NCI-H526 treated with DMSO at 0.1 percent for 48 hours (cell line): ENCODE measurements at places on chromosomes 6 and 20.

GRCh38 chr6:166862287-166862977 is 93.9 kb downstream of the RNASET2 start:
- DNase-seq = peak; percentile 4

DNA sequence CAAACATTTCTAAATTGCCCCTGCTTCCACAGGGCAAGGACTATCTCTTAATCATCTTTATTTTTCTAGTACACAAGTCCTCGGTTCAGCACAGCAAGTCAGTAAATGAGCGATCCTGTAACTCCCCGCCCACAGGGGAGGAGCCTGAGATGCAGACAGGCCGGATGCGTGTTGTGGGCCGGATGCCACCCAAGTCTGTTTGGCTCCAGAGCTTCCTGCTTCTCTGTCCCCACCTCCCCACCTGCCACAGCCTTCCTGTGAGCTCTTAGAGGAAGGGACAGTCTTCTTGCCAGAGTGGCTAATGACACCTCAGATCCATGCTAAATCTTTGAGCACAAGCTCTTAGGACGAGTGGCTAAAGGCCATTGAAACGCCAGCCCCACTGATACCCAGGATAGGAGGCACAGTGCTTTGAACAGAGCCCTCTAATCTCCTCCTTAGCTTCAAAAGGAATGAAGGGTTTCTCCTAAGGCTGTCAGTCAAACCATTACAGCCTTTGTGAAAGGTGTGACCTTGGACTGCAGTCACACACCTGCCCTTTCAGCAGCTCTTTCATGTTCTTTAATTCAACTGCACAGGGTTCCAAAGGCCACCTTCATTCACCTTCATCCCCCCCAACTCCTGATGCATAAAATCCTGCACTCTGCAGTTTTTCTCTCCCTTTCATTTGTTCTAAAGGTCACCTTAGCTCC is 264.3 kb downstream of the TFAP2C start:
- no peak for DNase-seq

DNA sequence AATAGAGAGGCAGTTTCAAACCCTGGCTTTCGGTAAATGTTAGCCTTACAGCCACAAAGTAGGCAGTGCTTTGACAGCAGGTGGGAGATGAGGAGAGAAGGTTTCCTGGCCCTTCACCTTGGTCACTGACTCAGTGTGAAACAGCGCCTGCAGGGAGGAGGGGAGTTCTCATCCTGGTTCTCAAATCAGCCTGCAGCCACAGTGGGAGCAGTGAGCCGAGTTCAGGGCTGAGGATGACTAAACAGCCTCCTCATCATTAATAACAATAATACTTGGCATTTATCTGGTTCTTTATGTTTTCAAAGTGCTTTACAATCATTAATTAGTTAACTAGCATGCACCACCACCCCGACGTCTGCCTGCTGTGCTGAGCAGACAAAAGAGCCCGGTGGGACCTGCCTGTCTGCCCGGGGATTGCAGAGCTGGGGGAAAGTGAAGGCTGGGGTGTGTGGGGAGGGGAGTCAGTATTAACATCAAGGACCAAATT is 59.6 kb downstream of the PRDM1 start:
- no peak for DNase-seq

DNA sequence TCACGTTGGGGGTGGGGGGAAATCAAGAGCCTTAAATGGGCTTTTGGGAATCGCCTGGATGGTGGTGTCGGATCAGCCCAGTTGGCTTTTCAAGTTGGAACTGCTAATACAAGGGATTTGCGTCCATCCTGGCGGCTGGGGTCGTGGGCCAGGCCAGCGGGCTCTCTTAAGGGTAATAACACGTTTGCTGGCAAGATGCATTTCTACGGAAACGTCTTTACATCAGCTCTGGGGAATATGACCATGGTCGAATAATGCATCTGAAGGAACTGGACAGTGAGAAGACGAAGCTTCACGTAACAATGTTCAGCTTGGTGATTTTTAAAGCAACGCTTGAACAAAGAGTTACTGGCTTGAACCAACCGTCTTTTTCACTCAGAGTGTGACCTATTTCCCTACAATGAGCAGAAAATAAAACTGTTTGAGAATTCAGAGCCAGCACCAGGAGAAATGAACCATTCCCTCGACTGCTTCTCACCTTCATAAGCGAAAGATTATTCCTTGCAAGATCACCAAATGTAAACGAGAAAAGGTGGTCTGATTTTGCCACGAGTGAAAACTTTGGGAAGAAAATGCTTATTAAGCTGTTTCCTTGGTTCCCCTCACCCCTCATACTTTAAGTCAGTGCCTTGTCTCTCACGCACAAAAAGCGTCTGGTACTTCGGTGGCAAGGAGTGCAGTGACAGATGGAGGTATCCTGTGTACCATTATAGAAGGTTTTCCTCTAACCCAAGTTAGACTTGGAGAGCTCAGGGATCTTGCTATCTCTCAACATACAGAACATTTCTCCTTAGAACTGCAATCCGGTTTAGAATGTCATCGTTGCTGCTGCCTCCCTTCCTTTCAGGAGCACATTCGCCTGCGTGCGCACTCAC is 1.4 kb upstream of the MARCKS start:
- DNase-seq = peak; percentile 71

GRCh38 chr6:3417473-3417872 is 39.4 kb downstream of the SLC22A23 start:
- DNase-seq = no peak

DNA sequence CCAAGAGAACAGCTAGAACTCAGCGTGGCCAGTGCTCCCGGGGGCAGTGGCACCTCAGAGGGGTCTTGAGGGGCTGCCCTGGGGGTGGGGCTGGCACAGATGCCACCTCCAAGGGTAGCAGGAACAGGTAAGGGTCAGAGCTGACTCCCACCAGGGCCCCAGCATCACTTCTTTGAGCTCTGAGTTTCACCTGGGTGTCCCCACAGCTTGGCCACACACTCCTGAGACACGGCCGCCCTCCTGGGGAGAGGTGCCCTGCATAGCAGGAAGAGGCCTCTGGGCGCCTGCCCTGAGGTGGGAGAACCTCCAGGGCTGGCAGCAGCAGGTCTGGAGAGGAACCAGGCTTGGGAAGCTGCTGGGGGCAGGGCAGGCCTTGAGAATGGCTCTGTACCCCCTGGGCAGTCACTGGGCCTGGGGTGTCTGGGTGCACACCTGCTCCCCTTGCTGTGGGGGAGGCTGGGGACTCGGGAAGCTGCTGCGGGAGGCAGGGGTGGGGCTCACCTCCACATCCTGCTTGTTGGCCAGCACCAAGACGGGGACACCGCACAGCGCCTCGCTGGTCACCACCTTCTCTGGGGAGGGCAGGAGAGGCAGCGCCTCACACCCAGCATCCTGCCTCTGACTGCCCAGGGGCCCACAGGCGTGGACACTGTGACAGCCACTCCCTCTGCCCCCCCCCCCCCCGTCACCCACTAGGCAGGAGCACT is 5.0 kb downstream of the TNFRSF6B start:
- no peak for DNase-seq

GRCh38 chr20:38579219-38579910 is 1.6 kb upstream of the ADIG start:
- DNase-seq = no peak

DNA sequence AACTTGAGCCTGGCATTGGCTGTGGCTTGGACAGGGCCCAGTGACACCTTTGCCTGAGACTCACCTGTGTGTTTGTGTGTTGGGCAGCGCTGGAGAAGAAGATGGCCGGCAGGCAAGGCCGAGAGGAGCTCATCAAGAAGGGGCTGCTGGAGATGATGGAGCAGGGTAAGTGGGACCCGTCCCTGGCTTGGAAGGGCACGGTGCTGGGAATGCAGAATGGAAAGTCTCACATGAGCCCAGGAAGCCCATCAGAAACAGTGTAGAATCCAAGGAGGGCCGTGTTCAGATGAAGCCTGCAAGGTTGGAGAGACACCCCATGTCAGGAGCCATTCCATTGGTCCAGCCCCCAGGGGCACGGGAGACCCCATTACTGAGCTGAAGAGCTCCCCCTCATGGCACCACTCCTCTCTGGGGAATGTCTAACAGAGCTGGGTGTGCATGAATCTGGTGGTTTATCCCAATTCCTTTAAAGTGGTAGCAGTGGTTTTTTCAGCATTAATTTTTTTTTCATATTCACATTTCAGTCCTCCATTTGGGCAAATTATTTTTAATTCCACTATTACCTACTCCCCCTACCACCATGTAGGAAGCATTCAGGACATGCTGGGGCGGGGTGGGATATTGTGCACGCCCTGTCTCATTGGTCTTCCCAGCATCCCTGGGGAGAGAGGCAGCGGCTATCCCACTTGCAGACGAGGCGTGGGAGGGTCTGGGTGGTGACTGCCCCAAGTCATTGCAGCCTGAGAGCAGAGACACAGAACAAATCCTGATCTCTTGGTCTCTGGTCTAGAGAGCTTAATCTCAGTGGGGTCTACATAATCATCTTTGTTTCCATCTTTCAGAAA is 143.6 kb downstream of the PHACTR3 start:
- no peak for DNase-seq

DNA sequence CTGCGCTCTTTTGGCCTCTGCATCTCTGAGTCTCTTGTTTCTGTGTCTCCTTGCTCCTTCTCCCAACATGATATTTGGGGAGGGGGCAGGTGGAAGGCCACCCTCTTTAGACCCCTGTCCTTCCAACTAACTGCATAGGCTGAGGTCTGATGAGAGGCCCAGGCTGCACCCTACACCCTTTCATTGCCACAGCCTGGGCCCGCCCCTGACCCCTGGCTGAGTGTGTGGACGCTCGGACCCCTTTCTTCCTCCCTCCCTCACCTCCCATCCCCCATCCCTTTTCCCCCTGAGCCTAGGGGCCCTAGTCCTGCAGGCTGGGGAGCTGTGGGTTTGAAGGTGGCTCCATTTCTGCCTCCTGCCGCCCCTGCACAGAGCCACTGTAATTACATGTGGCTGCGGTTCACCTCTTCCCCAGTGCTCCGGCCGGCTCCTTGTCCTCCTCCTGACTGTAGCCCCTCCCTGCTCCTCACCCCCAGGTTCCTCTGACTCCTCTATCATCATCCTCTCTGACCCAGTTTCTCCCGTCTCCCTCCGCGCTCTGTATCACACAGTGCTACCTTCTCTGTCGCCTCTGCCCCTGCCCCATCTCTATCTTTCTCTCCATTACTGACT is 6.8 kb downstream of the MDFI start:
- no peak for DNase-seq

DNA sequence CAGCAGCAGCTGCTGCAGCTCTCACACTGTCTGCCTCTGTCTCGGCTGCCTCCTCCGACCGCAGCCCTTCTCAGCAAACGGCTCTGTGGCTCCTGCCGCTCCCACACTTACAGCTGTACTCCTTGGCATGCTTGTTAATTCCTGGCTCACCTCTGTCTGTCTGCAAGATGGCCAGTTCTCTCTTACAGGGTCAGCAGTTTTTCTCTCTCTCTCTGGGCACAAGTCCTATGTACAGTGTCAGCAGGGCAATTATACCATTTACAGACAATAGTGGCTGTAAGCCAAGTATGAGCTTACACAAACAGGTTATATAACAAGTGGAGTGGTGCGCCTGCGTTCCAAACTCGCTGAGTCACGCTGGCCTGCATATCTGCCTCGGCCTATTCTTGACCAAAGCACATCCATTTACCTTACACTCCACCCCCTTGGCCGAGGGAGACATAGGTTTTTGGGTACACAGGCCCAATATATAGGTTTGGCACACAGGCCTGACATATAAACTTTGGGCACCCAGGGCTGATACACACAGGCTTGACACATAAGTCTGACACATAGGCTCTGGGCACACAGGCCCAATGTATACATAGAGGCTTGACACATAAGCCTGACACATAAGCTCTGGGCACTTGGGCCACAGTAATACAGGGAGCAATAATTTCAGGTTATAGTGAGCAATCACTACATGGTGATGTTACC is 4.4 kb downstream of the ZKSCAN3 start:
- no peak for DNase-seq

DNA sequence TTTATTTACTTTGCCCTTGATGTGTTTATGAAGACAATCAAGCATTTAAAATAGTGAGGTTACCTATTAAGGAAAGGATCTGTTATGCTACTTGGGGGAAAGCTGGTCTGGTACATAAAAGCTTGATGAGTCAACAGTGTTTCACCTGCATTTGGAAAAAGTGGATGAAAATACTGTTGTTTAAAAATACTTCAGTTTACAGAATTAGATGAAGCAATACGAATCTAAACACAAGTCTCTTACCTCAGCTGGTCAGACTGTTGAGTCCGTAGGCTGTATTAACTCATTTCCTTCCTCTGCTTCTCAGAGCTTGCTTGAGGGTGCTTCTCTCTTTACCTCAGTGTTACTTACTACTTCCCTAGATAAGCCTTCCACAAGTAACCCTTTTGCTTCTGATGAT is 36.1 kb downstream of the NKX2-4 start:
- no peak for DNase-seq

GRCh38 chr20:34938466-34939163 is 17.0 kb downstream of the GSS start:
- DNase-seq = no peak

- DNase-seq = no peak
Observed at GRCh38 chr6:44327096-44327495, 13.9 kb upstream of the AARS2 start.

DNA sequence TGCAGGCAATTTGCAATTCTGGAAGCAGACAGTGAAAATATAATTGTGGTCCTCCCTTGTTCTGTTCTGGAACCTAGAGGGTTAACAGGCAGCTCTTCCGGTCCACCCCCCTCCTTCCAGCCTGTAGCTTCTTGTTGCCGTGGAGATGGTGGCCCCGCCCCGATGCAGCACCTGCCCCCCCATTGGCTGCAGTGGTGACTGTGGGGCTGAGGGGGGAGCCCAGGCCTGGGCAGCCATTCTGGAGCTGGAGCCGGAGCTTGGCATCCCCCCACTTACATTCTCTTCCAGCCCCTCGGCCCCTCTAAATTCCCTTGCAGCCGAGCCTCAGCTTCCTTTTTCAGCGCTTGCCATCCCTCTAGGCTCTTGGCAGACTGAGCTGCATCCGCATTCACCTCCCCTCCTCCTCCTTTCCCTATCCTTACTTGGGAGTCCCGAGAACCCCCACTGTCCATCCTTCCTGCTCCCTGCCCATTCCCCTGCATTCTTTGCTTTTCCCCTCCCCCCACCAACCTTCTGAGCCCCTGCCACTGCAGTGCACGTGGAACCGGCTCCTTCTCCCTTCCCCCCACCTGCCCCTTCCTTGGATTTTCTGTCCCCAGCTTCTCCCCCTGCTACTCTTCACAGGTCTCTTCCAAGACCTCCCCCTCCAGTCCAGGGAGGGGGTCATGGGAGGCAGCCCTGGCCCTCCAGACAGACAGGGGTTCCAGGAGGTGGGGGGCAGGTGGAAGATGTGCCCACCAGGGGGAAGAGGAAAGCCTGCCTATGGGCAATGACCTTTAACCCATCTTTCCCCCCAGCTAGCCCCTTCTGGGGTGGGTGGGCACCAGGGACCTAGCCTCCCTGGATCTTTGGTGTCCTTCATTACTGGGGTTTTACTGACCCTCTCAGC is 11.4 kb downstream of the SYNGAP1 start:
- peak; percentile 23 for DNase-seq
